ENCODE measurements at places on chromosomes 4 and X. TPM values are rescaled to one million over a fixed set of nuclear protein-coding genes. Genes with fewer than 3 reads are reported as not detected.

GRCh38 chrX:53239474-53239873, 14.5 kb upstream of the KDM5C start:
- DNase-seq, result peak; percentile 89

DNA sequence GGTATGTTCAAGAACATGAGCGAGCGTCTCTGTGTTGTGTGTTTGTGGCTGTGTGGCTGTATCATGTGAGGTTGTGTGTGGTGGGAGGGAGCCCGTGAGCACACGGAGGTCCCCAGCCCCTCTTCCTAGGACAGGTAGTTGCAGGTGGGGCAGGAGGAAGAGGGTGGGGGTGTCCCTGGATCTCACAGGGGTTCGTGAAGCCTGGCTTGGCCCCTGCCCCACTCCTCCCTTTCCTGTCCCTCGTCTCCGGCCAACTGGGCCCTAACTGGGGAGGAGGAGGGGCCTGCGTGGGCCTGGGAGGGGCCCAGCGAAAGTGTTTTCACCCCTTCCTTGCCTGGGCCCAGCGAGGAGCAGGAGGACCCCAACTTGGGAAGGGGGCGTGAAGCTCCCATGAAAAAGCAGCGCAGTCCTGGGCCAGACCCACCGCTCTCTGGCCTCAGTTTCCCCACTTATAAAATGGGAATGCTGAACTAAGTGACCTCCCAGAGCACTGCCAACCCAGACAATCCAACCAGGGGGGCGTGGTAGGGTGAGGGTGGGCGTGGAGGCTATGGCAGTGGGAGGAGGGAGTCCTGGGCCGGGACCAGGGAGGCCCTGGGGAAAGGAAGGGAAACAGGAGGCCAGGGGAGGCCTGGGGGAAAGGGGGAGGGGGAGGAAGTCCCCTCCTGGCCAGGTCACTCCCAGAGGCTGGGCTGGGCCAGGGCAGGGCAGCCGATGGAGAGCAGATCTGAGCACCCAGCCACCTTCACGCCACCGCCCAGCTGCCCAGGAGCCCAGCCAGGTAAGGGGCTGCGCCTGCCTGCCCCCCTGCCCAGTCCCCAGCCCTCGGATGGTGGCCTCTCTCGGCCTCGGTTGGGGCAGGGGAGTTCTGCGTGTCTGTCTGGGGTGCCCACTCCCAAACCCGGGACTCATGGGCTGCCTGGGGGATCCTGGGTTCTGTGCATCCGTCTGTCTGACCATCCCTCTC, at the start of gene AVPR2:
AVPR2 (plus strand) TSS at position 683 of the 967 bp plus-strand sequence. CDS start 473 bp downstream, outside the sequence.
- DNase-seq, result no peak

DNA sequence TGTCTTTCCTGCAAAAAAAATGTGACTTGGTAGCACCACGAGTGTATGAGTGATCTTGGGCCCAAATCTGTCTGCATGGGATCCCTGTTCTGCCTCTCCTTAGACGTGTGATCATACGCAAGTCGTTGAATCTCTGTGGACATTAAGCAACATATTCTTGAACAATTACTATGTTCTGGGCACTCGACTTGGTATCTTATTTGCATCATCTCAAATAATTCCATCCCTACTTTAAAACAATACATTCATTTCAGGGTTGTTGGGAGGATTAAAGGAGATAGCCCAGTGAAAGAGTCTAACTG, 145.4 kb upstream of the CPEB2 start:
- no peak for DNase-seq

DNA sequence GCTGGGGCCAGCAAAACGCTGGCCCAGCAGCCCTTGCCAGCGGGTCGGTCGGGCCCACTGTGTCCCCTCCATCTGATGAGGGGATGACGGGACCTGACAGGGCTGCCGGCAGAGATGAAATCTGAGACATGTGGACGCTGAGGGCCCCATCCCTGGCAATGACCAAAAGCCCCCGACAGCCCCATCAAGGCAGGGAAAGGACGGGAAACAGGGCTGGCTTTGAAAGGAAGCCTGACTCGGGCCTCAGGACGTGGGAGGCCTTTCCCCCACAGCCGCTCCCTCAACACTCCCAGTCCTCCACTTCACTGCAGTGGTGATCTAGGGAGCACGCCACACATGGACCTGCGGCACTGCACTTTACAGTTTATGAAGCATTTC, 202.4 kb downstream of the AFAP1 start:
- DNase-seq, result no peak

GRCh38 chr4:5101571-5101970, 50.3 kb downstream of the STK32B start:
- no peak for DNase-seq

The PPP2R2C gene
- not detected for total RNA-seq

The MAGEB6 gene
- total RNA-seq, result not detected

GRCh38 chr4:52015366-52015765, 4.8 kb downstream of the LRRC66 start:
- DNase-seq, result no peak

DNA sequence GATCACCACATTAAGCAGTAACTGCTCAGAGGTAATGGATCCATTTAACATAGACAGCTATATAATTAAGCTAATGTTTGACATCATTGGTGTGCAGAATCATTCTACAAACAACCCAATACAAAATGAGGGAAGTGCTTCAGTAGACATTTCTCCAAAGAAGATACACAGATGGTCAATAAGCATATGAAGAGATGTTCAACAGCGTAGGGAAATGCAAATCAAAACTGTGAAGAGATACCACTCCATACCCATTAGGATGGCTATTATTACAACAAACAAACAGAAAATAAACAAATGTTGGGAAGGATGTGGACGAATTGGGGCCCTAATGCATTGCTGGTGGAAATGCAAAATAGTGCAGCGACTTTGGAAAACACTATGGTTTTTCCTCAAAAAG, 294.6 kb downstream of the ANK2 start:
- DNase-seq, result no peak

DNA sequence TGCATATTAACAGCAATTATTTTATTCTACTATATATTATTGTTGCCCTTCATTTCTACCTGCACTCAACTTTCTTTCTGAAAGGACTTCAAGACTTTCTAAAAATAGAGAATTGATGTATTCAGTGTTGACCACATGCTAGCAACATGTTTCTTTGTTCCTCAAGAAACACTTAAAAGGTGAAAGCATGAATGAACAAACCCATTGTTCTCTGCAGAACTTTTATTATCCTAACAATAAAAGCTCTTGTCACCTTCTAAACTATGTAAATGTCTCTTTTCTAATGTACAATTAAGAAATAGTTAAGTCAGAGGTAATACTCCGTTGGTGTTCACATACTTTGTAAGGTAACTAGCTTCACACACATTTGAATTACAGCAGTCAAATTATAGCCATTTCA, 638.7 kb downstream of the FSTL5 start:
- DNase-seq, result no peak

- no peak for DNase-seq
Observed at GRCh38 chrX:47210661-47211425, 7.6 kb upstream of the CDK16 start.

DNA sequence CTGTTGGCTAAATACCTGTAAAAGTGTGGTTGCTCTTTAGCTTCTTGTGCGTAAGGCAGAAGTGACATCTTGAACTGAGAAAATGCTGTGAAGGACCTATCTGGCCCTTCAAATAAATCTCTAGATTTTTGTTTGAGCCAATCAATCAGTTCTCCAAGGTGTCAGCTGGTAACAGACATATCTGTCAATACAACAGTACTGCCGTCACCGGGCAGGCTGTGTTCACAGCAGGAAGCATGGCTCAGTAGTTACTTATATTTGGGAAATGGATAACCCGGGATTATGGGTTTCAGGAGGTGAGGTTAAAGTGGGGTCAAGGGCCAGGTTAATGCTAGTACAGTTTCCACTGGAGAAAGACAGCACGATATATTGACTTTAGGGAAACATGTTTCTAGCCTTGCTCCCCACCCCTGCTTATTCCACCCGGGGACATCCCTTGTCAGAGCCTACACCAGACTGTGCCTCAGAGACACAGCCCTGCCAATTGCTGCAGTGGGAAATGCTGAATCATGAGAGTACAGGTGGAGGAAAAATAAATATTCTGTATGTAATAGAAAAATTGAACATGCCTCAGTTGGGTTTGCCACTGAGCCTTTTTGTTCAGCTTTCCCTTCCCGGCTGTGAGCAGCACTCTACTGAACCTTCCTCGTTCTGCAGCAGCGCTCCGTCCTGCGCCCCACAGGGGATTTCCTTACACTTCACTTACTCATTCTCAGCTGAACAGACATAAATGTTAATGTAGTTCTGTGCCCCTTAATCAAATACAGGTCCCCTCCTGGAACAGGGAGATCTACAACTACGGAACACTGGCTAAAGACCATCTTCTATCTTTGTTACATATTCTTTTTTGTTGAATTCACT, 121.1 kb downstream of the MGST2 start:
- no peak for DNase-seq

The UCP1 gene
- not detected for total RNA-seq

The CT45A1 gene
- total RNA-seq, result not detected

The IL1RAPL1 gene
- not detected for total RNA-seq

The TRIM75 gene
- total RNA-seq, result not detected

- DNase-seq, result no peak
Observed at GRCh38 chr4:174377613-174378012, 93.9 kb downstream of the CEP44 start.

GRCh38 chr4:53852343-53852742, 212.1 kb downstream of the CHIC2 start:
- DNase-seq, result no peak

GRCh38 chr4:83390944-83391343, 56.3 kb upstream of the HPSE start:
- no peak for DNase-seq

DNA sequence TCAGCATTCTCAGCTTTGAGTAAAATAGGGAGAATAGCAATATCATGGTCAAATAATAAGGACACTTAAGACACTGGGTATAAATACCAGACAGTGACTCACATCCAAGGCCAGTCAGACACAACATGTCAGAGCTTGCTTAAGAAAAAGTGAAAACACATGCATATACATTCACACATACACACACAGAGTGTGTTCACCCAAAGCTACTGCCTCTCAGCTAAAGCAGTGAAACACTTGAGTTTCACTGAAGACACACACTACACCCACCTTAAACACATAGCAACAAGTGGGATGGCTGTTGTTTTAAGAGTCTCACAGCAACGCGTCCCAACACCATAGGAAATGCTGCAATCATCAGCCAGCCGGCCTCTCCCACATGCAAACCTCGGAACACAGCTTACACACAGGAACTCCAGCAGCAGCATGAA, 14.4 kb downstream of the SHROOM4 start:
- DNase-seq, result no peak

DNA sequence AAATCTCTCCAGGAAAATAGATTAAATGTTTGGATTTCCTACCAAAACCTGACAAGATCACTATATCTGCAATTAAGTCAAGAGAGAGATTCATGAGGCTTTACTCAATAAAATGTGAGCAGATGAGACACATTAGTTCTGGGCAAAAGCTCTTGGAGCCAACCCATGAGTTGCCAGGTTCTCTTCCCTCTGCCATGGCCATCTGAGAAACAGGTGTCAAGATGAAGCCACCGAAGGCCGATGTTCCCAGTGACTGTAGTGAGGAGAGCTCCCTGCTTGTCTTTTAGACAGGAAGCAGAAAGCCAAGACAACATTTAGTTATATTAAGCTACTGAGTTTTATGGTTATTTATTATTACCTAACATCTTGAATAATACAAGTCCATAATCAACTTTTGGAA, 1068.7 kb downstream of the STPG2 start:
- DNase-seq, result no peak

DNA sequence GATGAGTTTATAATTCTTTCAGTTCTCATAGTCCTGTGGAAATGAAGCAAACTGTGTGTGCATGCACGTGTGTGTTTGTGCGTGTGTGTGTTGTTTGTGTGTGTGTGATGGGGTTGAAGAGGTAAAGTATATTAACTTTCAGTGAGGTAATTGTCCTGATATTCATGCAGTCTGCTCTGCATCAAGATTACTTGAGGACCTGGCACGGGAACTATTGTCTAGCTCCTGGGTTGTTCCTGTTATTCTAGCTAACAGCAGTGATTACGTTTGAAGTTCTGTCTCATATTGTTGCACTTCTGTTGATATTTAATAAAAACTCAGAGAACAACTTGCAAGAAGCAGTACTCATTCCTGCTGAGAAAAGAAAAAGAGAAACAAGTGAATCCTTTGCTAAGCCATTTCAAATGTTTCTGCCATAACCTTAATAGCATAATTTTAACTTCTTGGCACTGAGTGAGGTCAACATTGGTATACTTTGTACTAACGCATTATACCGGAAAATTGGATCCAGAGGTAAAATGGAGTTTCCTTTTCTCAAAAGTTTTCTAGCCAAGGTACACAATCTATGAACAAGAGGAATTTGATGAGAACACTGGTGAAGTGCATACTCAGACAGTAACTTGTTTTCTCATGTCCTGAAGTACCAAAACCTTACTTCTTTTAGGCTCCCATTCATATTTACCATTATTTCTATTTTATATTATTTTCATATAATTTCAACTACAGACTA, 113.2 kb downstream of the SPCS3 start:
- DNase-seq, result no peak

DNA sequence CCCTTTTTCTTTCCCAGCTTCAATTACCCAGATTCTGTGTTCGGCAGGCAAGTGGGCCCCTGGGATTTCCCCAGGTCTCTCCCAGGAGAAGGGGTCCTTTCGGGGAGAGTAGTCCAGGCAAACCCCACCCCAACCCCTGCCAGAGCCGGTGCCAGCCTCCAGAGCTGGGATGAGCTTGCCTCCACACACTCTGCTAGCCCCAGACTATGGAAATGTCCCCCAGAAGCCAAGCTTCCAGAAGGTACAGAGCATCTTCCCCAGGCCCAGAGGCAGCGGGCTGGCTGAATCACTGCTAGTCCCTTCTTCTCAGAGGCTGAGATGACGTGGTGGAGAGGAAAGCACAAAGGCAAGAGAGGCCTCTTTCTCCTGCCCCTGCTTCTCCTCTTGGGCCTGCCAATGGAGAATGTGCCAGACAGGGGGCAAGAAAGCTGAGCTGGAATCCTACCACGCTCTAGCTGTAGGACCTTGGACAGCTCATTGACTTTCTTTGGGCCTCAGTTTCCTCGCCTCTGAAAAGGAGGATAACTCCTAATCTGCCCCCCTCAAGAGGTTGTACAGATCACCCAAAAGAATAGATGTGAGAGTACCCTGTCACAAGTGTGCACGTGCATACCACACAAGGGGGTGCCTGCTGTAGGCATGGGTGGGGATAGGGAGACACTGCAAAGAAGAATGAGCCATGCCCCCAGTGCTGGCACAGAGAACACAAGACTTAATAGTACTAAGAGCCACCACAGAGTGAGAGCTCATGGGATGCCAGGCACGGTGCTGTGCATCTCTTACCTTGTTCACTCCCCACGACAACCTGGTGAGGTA, 2.1 kb downstream of the SASH3 start:
- peak; percentile 66 for DNase-seq

The ADRA2C gene
- total RNA-seq, result not detected

DNA sequence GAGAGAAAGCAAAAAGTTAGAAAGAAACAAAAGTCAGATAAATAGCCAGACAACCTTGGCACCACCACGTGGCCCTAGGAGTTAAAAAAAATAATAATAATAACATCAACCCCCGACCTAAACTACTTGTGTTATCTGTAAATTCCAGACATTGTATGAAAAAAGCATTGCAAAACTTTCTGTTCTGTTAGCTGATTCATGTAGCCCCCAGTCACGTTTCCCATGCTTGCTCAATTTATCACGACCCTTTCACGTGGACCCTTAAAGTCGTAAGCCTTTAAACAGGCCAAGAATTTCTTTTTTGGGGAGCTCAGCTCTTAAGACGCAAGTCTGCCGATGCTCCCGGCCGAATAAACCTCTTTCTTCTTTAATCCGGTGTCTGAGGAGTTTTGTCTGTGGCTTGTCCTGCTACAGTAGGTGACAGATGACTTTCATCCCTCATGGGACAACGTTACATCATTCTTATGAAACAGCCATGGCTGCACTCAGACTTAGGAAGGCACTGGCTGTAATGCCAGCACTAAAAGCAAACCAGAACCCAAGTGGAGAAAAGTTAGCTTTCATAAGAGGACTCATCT, 520 bp downstream of the ACOX3 start:
- peak; percentile 46 for DNase-seq

All from activated CD4-positive, alpha-beta T cell treated with anti-CD3 and anti-CD28 coated beads for 36 hours (primary cell).